ENCODE measurements at places on chromosomes 16 and 17.

DNA sequence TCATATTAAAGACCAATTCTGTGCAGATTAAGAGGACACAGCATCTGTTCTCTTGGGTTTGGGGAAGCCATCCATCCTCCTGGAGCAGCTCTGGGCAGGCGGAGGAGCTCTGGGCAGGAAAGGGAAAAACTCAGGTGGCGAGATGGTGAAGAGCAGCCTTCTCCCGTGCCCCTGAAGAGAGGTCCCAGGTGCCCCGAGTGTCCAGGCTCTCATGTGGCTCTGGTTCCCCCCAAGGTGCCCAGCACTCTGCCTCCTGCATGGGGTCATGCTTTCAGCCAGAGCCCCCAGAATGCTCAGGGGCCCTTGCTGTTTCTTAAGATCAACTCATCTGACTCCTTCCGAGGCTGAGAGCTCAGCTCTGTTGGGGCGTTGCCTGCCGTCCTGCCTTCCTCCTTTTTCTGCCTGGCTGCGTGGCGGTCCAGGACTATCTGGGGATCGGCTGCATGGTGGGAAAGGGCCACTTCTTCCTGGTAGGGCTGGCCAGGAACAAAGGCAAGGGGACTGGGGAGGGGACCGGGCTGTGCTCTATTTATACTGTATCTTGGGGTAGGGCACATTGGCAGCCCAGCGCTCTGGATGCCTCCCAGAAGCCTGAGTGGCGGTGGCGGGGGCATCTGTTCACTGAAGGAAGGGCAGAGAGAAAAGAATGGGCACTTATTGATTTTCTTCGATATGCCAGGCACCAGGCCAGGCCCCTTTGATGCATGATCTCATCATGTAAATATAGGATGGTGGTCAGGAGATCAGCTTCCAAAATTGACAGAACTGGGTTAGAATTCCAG, 103.2 kb upstream of the SDK2 start:
- no peak for DNase-seq

DNA sequence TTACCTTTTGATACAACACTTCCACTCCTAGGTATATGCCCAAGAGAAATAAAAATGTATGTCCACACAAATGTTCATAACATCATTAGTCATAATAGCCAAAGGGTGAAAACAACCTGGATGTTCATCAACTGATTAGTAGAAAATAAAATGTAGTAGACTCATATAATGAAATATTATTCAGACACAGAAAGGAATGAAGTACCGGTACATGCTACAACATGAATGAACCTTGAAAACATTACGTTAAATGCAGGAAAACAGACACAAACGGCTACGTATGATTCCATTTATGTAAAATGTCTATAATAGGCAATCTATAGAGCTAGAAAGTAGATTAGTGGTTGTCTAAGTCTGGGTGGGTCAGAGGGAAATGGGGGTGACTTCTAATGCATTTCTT, 358.5 kb downstream of the CA10 start:
- DNase-seq, result no peak

DNA sequence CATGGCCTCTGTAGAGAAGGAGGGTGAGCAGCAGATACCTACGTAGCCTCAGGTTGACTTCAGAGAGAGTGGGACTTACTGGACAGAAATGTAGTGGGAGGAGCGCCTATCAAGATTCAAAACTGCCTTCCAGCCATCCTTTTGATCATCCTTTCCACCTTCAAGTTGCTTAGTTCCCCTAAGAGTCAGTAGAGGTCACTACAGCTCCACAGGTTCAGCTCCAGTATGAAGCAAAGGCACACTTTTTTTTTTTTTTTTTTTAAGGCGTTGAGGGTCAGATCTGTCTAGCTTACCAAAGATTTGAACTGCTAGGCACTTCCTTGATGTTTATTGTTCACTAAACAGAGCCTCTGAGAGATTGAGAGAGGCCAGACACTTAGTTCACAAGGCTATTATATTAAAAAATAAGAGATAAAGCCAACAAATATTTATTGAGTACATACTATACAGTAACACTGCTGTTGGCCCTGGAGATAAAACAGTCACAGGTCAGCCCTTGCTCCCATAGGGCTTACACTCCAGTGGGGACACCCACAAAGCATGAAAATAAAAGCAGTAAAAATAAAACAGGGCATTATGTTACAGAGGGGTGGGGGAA, 3.1 kb downstream of the RNF227 start:
- peak; percentile 43 for DNase-seq

DNA sequence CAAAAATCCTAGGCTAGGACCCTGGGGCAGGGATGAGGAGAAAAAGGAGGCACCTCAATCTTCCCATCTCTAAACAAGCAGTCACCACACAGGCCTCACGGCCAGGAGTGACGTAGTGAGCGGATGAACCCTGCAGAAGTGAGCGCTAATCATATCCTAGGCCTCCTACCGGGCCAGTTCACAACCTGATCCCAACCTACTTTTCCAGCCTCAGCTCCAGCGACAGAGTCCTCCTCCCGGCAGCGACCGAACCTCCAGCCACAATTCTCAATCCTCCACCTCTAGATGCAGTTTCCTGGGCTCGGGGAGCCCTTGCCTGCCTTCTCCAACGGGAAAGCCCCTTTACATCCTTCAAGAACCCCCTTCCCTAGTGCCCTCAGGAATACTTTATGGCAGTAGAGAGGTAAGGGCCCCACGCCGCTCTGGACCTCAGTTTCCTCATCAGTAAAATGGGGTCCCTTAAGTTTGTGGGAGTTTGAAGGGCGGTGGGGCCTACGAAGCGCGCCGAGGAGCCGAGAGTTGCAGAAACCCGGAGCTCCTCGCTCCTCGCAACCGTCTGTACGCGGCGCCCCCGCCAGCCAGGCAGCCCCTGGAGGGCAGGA, 1.4 kb downstream of the ZNF668 start:
- no peak for DNase-seq

- no peak for DNase-seq
Observed at GRCh38 chr17:41352597-41353366, 2.2 kb upstream of the KRT33A start.

- no peak for DNase-seq
Observed at GRCh38 chr17:4971826-4972225, 4.2 kb upstream of the SPAG7 start.

- DNase-seq, result no peak
Observed at GRCh38 chr17:79544142-79544914, 66.5 kb downstream of the RBFOX3 start.

DNA sequence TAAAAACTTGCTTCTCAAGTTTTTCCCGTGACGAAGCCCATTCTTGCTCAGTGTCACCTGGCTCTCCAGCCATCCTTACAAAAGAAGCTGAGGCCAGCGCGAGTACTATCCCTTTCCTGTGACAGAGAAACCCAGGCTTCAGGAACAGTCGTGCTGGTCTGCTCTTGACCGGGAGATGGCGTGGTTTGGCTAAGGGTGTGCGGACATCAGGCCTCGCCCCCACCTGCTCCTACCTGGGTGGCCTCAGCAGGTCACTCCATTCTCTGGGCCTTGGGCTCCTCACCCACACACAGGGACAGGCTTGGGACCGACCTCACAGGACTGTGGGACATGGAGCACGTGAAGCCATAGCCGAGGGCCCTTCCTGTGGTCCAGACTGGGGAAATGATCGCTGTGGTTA, 75.2 kb upstream of the CIBAR2 start:
- DNase-seq, result no peak

DNA sequence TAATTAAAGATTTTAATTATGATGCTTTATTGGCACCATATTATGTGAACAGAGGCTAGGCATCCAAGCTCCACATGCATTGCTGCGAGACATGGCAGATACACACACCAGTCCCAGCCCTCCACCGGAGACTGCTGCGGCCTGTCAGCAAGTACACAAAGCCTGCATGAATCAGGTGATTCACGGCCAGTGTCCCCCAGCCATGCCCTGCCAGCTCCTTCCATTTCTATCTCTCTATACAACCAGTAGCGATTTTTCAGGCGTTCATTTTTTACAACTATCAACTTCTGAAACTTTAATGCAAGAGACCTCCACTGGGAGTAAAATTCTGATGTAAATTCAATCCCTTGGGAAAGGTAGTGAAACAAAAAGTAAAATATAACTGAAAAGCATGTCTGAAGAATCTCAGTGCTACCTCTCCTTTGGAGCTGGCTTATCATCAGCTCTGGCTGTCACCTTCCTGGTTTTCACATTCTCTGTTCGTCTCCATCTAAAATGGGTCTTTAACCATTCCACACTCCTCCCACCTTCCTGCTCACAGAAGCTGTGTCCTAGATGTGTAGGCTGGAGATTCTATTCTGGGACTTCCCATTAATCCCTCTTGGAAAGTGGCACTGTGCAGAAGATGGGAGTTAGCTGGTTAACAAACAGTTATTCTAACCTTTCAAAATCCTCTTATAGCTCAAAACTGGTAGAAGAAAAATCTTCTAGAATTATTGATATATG, 32.2 kb downstream of the HS3ST3A1 start:
- no peak for DNase-seq

DNA sequence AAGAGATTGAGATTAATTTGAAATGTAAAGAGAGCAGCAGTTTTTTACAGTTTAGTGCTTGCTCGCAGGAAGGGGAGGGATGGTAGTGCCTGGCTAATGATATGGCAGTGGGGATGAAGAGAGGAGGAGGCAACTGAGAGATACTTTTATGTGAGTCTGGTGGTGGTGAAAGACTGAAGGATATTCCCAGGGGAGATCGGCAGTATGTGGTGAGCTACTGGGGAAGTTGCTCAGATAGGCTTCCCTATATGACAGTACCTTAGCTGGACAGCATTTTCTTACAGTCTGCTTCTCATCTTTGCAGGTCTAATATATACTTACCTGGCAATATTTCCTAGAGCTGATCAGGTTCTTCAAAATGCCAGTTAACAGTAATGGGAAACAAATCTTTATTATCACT, 8.6 kb downstream of the CEP95 start:
- DNase-seq, result no peak

- no peak for DNase-seq
Observed at GRCh38 chr17:63153488-63153887, 187.5 kb downstream of the TANC2 start.

GRCh38 chr17:49217651-49218413, 7.3 kb downstream of the ABI3 start:
- DNase-seq, result peak; percentile 93

GRCh38 chr17:55430541-55431288, 9.1 kb upstream of the MMD start:
- DNase-seq, result no peak

- no peak for DNase-seq
Observed at GRCh38 chr16:1674751-1675664, 3.1 kb upstream of the JPT2 start.

DNA sequence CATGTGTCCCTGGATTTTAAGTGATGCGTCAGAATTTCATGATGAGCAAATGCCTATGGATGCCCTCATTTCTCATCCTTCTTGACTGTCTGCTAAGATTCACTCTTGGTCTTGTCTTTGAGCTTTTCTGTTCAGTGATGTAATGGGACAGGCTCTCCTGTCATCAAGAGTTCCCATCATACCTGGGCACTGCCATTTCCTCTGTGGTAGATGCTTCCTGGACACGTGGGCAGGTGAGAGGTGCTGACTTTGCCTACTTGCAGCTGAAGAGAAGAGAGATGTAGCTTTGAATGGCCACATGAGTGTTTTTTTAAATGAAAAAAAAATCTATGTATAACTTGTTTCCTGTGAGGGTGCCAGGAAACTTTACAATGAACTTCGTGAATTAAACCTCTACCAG, 557.7 kb downstream of the MAF start:
- DNase-seq, result no peak

- no peak for DNase-seq
Observed at GRCh38 chr17:59807892-59808509, 84.7 kb downstream of the TUBD1 start.

DNA sequence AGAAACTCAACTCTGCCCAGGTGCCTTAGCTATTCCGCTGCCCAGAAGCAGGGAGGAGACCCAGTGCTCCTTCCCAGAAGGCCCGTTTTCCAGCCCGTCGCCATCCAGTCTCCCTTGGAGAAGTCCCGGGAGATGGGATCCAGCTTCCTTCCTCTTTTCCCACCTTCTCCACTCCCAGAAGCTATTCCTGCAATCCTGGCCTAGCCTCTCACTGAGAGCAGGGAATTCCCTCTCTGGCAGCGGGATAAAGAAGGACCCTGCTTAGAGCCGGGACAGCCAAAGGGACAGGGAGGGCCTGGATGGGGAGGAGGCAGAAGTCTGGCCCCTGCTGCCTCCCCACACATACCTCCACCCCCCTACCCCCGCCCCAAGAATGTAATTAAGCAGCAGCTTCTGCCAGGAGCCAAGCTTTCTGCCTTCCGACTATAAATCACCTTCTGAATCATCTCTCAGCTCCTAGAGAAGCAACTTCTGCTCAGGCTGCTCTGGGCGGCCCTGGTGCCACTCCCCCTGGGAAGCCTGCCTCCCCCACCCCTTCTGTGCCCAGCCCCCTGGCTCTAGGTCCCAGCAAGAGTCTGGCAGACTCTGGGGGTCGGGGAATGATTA, 6.4 kb downstream of the WNT3 start:
- no peak for DNase-seq

DNA sequence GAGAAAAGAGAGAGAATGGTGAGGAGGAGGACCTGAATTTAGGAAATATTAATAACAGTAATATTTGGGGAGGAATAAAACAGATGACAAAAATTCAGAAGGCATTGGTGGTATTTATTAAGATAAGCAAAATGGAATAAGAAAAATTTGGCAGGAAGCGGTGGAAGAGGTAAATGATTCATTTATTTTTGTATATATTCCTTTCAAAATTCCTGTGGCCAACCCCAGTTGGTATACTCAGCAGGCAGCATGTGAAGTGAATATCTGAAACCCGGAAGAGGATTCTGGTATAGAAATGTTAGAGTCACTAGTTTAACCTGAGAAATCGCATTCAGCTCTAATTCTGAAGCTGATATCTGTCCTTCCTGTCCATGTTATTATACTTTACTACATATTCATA, 792.0 kb downstream of the KCNJ2 start:
- DNase-seq, result no peak

- no peak for DNase-seq
Observed at GRCh38 chr17:7352910-7353635, 1.1 kb downstream of the KCTD11 start.

DNA sequence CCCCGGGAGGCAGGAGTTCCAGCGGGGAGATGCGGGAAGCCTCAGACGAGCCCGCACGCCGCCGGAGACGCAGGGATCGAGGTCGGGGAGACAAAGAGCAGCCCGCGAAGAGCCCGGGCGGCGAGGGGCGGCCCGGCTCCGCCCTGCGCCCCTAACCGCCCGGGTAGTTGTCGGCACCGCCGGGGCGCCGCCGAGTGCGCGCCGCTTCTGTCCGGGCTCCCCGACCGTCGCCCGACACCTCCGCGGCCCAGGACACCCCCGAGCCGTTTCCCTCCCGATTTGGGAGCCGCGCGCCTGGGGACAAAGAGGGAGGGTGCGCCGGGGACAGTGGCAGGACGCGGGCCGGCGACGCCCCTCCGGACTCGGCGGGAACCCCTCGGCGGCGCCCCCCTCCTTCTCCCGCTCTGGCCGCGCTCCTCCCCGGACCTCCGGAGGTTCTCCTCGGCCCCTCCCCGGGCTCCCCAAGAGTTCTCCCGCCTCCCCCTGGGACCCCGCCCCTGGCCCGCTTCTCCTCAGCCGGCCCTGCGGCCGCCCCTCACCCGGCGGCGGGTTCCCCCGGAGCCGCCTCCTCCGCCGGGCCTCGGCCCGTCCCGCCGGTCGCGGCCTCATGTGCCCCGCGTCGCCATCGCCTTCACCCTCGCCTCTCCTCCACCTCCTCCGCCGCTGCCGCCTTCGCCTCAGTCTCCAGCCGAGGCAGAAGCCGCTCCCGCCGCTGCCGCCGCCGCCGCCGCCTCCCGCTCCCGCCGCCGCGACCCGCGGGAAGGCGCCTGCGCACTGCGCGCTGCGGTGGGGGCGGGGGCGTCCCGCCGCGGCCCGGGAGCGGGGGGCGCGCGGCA, at the start of gene GJC1:
GJC1 (minus strand) TSS at position 765 of the 836 bp plus-strand sequence. CDS start 24,470 bp downstream, outside the sequence.
- no peak for DNase-seq

Measured in GM12878 (cell line).